ENCODE measurements at places on chromosomes 16 and 17.

DNA sequence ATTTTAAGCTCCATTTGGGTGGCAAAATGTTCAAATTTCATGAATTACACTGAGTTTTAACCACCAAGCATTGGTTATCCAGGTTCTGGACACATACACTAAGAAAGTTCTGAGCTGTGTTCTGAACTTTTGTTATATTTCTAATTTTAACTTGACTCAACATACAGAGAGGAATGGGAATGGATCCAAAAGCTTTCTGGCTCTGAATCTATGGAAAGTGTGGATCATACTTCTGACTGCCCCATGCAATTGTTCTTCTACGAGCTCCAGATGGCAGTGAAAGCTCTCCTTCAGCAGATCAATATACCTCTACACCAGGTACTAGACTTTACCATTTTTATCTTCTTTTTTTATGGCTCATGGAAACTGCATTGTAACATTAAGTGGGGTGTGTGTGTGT, 113.0 kb upstream of the NOG start:
- DNase-seq = no peak

DNA sequence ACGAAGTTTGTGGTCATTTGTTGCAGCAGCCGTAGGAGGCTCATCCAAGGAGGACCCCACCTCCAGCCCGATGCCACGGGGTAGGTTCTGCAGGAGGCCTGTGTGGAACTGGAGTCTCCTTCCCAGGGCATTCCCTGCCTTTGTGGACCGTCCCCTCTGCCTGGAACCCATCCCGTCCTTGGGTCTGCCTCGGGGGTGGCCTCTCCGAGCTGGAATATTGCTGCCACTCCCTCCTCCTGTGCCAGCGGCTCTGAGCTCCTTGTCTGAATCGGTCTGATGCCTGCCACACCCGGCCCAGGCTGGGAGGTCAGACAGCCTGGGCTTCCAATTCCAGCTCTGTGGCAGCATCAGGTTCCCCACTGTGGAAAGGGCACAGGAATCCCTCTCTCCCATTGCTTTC, 18.8 kb downstream of the DOC2B start:
- no peak for DNase-seq

- DNase-seq = no peak
Measured at GRCh38 chr17:29151567-29151966, 28.6 kb downstream of the MYO18A start.

DNA sequence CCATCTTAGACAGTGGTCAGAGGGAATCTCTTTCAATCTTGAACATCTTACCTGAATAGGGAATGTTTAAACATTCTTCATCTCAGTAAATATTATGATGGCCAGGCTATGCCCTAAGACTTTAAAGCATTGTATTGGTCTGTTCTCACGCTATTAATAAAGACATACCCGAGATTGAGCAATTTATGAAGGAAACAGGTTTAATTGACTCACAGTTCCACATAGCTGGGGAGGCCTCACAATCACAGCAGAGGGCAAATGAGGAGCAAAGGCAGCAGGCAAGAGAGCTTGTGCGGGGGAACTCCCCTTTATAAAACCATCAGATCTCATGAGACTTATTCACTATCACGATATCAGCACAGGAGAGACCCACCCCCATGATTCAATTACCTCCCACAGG, 55.3 kb upstream of the SOX9 start:
- no peak for DNase-seq

DNA sequence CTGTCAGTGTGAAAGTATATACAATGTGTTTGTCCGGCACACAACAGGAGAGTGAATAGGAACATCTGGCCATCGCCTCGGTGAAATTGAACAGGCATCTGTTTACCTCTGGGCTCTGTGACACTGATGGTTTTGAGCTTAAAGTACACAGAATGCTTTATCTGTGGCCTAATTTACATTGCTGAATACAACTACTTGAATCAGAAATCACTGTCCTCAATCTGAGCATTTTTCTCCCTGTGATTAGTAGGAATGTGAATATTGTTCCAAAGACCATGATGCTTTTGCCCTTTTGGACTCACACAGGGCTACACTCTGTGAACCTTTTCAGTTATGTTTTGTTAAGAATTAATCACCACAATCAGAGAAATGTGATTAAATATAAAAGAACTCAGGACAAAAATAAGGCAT, 323.0 kb upstream of the TBX2 start:
- DNase-seq = no peak

DNA sequence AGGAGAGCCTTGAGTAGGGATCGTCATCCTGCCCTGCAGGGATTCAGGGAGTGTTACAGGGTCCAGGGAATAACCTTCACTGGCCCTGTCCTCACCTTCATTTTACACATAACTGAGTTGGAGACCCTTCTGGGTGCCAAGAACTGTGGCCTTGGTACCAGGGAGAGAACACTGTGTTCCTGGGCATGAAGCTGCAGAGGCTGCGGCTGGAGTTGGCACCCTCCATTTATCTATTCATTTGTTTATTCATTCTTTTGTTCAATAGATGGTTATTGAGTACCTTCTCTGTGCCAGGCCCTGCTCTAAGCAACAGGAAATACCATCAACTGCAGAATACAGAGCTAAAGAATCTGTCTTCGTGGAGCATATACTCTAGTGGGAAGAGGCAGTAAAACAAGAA, 6.7 kb downstream of the ABCC3 start:
- DNase-seq = no peak

DNA sequence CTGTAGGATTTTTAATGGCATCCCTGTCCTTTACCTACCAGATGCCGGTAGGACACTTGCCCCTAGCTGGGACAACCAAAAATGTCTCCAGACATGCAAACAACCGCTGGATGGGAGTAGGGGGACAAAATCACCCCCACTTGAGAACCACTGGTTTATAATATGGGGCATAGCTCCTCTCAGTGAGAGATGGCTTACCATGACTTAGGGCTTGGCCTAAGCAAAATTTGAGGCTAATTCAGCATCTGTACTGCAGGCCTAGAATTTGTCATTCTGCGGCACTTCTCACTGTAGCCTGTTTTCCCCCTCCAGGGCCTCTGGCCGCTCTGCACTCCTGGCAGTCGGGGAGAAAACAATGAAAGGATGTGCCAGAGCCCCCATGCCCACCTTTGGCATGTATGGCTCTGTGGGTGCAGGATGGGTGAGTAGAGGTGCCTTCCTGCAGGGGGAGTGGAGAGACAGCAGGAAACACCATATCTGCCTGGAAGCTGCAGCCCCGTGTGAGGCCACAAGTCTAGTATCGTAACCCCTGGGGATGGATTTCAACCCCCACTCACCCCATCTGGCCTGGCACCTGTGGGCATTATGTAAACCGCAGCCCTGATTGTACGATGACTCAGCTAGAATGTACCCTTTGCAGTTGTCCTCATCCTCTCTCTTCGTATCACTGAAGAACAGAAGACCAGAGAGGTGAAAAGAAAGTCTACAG, 268.1 kb downstream of the SOX9 start:
- DNase-seq = no peak

DNA sequence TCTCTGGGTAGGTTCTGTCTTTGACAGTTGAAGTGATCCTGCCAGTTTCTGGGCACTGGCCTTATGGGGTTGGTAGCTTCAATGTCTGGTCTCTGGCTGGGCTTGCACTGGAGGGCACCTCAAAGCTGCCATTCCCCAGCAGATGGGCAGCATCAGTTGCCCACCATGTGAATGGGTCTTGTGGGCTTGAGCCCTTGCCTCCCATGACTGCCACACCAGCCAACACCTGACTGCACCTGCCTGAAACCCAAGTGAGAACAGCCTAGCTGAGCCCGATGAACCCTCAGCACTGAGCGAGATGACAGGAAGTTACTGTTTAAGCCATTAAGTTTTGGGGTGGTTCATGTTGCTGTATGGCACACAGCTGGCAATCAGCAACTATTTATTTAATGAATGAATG, 69.1 kb upstream of the AXIN2 start:
- DNase-seq = no peak

GRCh38 chr16:86324320-86324719, 186.0 kb upstream of the FOXF1 start:
- no peak for DNase-seq

DNA sequence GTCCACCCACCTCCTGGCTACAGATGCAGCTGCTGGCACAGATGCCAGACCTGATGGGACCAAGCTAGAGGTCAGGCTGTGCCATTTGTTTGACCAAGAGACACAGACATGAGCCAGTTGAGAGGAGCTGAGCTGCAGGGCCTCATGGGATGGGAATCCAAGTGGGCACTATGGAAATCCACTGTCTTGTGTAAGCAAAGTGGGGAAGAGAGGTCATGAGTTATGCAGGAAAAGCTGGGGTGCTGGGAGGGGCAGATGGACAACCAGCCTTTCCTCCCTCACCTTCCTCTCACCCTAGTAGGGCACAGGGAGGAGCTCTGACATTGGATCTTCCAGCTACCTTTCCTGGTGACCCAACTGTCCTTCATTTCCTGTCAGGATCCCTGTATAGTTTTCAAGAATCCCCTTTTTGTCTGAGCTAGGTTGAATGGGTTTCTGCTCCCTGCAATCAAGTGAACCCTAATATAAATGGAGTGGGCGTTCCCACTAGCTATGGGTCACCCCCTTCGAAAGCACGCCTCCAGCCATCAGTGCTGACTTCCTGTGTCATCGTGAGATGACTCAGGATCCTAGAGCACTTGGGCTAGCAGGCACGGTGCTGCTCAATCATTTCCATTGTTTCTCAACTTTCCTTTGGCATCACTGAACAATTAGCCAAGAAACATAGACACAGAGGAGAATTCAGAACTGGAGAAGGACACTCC, 13.6 kb downstream of the ATPAF2 start:
- DNase-seq = no peak

- no peak for DNase-seq
Measured at GRCh38 chr16:11177578-11178160, 78.3 kb downstream of the SOCS1 start.

DNA sequence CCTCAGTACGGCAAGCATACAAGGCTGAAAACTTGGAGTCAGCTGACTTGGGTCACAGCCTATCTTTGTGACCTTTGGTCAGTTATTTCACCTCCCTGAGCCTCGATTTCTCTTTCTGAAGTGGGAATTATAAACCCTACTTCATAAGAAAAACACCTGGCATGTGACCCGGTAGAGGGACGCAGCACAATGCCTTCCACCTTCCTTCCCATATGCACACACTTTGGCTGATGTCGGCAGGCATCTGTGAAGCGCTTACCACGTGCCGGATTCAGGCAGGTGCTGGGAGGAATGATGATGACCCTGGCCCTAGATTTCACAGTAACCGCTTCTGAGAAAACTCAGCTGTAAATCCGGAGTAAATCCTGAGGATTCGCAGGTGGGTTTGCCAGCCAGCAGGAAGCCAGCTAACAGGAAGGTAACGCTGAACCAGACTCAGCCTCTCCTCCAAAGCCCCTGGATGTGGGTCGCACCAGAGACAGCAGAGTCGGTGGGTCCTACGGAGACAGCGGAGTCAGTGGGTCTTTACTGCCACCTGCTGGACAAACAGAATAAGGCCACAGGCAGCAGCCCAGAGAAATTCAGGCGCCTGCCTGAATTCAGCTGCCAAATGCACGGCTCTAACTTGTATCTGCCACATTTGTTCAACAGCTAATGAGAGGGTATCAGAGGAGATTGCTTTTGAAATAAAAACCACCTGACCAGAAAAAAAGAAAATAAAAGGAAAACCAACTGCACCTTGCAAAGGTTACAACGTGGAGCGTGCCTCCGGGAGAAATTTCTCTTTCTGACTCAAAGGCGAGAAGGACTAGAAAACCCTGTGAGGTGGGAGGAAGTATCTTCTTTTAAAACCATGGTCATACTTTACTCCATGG, 16.6 kb downstream of the COPRS start:
- peak; percentile 31 for DNase-seq

- no peak for DNase-seq
Measured at GRCh38 chr17:42442196-42442565, 16.5 kb upstream of the ATP6V0A1 start.

DNA sequence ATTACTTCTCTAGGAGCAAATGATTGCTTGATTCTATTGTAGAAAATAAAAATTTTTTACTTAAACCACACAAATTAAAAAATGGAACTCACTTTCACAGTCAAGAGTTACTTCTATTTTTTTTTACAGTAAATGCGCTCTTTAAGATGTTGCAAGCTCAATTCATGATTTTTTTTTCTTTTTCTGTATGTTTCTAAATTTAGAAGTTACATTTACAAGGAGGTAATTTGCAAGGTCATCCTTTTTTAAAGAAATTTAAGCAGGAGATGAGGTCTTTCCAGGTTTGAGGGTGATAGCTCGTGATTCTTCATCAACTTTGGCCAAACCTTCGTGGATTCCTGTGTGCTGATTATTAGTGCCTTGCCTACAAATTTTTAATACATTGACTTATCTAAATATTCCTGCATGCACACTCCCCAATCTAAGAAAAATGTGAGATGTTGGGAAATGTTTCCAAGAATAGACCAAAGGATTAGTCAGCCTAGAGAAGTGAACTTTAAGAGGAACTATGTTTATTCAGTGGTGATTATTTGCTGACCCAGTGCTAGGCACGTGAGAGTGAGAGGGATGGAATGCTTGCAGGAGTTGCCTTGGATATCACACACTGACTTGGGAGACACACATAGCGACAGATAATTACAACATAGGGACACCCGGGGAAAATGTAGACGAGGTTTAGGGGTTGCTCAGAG, 429.8 kb downstream of the MAF start:
- no peak for DNase-seq

- no peak for DNase-seq
Measured at GRCh38 chr16:55171241-55171640, 152.8 kb upstream of the IRX6 start.

DNA sequence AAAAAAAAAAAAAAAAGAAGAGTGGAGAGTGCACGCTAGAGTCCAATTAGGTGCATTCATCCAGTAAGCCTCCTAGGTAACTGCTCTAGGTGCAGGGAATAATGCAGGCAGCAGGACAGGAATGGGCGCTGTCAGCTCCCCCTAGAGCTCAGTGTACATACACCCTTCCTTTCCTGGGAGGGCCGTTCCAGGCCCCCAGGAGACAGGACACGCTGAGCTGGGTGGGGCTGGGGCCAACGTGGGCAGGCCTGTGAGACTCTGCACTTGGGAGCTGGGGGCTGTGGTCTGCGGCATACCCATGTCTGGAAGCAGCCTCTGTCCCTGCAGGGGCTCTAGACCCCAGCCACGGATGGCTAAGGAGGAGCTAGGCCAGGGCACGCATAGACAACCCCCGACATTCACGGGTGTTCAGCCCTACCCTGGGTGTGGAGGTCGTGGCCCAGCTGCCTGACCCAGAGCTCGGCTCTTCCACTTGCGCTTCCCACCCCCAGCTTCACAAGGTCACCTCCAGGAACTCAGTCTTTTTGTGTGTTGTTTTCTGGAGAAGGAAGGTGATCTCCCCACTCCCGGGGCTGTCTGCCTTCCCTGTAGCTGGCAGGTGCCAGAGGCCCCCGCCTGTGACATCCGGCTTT, 1.0 kb upstream of the ANTKMT start:
- DNase-seq = no peak

DNA sequence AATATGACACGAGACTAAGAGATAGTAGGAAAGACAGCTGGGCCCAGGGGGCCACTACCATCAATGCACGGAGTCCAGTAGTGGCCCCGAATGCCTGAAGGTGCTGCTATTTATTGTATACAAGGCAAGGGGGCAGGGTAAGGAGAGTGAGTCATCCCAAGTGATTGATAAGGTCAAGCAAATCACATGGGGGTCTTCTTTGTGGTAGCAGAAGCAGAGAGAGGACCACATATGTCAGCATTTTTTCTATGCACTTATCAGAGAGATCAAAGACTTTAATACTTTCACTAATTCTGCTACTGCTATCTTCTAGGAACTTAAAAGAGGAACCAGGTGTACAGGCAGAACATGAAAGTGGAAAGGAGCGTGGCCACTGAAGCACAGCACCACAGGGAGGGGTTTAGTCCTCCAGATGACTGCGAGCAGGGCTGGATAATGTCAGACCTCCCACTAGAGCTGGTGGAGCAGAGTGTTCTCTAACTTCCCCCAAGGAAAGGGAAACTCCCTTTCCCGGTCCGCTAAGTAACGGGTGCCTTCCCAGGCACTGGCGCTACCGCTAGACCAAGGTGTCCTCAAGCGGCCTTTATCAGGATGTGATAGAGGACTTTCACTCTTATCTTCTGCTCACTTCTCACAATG, 26.4 kb upstream of the ARL4D start:
- no peak for DNase-seq

Measured in stimulated activated CD4-positive, alpha-beta T cell treated with anti-CD3 and anti-CD28 coated beads, TNF-alpha, amount 100 ng/mL, for 1 hour (primary cell).